MG63 (cell line): ENCODE measurements at places on chromosomes 1 and 21. TPM values are rescaled to one million over a fixed set of nuclear protein-coding genes. Genes with fewer than 3 reads are reported as not detected.

The ACKR1 gene
- total RNA-seq = not detected in 2 replicates

The B3GALNT2 gene
- 22.0 and 39.3 TPM in 2 replicates for total RNA-seq

The AQP10 gene
- not detected in 2 replicates for total RNA-seq

The ALG14 gene
- total RNA-seq = 3.2 and 4.4 TPM in 2 replicates

The S100B gene
- total RNA-seq = not detected in 2 replicates

The ANKRD45 gene
- total RNA-seq = not detected in 2 replicates

The DIRAS3 gene
- total RNA-seq = not detected in 2 replicates

The C1orf87 gene
- total RNA-seq = not detected in 2 replicates

The SH2D1B gene
- total RNA-seq = not detected in 2 replicates

The CDC20 gene
- 152 and 260 TPM in 2 replicates for total RNA-seq

The ANGPTL3 gene
- total RNA-seq = not detected in 2 replicates

The PITHD1 gene
- 64.2 and 116 TPM in 2 replicates for total RNA-seq

The PADI2 gene
- total RNA-seq = 0.20 TPM in 1 of 2 replicates, not detected in the other

The NCF2 gene
- 0.53 and 0.64 TPM in 2 replicates for total RNA-seq

The NBPF20 gene
- 0.52 and 1.9 TPM in 2 replicates for total RNA-seq

The CACNA1S gene
- not detected in 2 replicates for total RNA-seq

The KLHDC7A gene
- total RNA-seq = 0.89 and 0.95 TPM in 2 replicates

The CLDN17 gene
- not detected in 2 replicates for total RNA-seq

The RYR2 gene
- total RNA-seq = 0.12 and 0.26 TPM in 2 replicates

The ZNF695 gene
- 6.1 and 9.0 TPM in 2 replicates for total RNA-seq

The MAP3K21 gene
- 0.89 and 1.5 TPM in 2 replicates for total RNA-seq
